ENCODE measurements at places on chromosomes 13 and 19. TPM values are rescaled to one million over a fixed set of nuclear protein-coding genes. Genes with fewer than 3 reads are reported as not detected.

The ZNF793 gene
- 1.9 TPM for total RNA-seq

The F10 gene
- 0.57 TPM for total RNA-seq

The RAB3A gene
- 0.19 TPM for total RNA-seq

The ATP4B gene
- total RNA-seq: not detected

The FCER2 gene
- total RNA-seq: not detected
